ENCODE measurements at places on chromosomes 12 and 14. TPM values are rescaled to one million over a fixed set of nuclear protein-coding genes. Genes with fewer than 3 reads are reported as not detected.

GRCh38 chr12:26192142-26192541 lies 3.2 kb upstream of the SSPN start:
- no peak for DNase-seq

DNA sequence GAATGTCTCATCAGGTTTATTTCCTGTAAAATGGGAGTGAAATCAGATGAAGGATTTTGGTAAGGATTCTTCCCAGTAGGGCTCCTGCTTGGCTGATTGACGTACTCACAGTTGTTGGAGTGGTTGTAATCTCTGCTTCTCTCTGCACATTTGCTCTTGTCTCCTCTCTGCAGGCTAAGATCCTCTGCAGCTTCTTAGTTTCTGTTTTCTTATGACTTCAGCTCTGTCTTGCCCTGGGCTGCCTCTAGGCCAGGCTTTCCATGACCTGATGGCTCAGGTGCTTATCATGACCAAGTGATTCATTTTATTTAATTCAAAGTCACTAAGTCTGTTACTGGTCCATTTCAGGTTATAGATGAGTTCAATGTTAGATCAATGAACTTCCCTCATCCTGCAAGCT lies 394.5 kb upstream of the DDHD1 start:
- no peak for DNase-seq

DNA sequence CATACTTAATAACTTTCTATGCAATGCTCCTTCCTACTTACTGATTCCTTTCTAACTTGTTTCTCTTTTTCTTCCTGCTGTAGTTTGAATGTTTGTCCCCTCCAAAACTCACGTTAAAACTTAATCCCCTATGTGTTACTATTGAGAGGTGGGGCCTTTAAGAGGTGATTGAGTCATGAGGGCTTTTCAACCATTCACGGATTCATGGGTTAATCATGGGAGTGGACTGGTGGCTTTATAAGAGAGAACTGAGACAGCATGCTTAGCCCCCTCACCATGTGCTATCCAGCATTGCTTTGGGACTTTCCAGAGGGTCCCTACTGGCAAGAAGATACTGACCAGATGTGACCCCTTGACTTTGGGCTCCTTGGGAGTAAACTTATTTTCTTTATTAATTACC lies 66.0 kb upstream of the TRIM9 start:
- no peak for DNase-seq

TAS2R30 gene
- total RNA-seq: 1.8 TPM

DNA sequence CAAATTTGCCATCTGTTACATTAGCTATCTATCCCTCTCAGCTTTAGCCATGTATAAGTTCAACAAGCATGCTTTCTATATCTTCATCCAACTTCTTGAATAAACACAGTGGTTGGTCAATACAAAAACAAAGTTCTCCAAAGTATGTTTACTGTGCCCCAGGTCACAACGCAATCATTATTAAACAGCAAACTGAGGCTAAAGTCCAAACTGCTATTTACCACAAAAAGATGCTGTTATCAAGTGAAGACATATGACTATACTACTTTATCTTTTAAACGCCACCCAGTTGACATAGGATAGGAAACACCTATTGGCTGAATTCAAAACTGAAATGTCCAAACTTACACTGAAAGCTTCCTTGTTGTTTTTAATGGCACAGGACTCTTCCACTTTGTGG lies 11.7 kb downstream of the ZCCHC8 start:
- no peak for DNase-seq

GRCh38 chr12:46702581-46703344 lies 123.0 kb downstream of the SLC38A4 start:
- no peak for DNase-seq

GRCh38 chr14:105525326-105525725 lies 1.1 kb upstream of the TMEM121 start:
- no peak for DNase-seq

Data from H7 (cell line).